Right hindlimb (tissue), 1 donor: ENCODE measurements at places on chromosomes 6 and 20.

- DNase-seq, result peak; percentile 63
Measured at GRCh38 chr20:50572938-50573777, 63.0 kb downstream of the PTPN1 start.

DNA sequence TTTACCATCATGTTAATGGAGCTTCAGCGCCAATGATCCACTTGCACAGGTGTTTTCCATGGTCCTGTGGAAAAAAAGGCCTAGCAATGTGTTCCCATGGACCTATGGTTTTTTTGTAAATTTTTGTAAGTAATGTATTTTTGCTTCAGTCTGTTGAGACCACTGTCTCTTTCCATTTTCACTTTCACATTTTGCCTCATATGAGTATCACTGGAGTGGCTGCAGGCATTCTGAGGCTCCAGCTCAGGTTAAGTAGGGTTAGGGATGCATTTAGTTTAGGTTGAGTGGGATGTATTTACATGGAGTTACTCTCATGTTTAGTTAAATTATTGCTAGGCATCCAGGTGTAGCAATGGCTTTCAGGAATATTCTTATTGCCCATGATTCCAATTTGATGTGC, 19.2 kb upstream of the LMBRD1 start:
- no peak for DNase-seq

DNA sequence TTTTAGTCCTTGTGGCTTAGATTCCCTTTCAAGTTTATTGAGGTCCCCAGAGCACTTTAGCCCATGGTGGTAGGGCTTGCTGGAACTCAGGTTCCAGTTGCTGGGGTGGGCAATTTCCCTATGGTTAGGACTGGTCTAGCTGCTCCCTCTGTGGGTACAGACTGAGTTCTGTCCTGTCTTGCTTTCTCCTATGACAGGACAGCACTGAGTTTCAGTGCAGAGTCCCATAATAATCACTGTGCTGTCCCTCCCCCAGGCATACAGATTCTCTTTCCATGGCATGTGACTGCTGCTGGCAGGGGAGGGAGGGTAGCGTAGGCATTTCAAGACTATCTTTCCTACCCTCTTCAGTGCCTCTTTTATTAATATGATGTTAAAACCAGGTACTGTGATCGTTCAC, 17.1 kb upstream of the ERVFRD-1 start:
- no peak for DNase-seq

DNA sequence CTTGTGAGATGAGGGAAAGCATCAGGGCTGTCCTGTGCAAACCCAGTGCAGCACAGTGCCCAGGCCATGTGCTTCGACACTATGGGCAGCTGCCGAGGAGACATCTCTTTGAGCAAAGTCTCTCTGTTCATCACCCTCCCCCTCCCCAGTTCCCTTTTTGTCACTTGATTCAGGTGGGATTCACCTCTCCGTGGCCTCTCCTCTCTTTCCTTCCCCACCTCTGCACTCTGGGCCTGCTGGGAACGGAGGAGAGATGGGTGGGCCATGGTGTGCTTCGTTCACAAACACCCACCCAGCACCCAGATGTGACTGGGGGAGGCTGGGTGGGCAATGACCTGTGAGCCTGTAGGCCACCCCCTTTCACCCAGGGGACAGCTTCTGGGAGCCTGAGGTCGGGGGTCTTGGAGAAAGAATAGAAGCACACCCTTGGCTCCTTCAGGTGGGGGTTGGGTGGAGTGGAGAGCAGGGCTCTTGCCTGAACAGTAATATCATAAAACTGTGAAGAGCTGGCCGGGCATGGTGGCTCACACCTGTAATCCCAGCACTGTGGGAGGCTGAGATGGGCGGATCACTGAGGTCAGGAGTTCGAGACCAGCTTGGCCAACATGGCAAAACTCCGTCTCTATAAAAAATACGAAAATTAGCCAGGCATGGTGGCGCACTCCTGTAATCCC, 33.5 kb upstream of the DLGAP4 start:
- DNase-seq, result no peak

DNA sequence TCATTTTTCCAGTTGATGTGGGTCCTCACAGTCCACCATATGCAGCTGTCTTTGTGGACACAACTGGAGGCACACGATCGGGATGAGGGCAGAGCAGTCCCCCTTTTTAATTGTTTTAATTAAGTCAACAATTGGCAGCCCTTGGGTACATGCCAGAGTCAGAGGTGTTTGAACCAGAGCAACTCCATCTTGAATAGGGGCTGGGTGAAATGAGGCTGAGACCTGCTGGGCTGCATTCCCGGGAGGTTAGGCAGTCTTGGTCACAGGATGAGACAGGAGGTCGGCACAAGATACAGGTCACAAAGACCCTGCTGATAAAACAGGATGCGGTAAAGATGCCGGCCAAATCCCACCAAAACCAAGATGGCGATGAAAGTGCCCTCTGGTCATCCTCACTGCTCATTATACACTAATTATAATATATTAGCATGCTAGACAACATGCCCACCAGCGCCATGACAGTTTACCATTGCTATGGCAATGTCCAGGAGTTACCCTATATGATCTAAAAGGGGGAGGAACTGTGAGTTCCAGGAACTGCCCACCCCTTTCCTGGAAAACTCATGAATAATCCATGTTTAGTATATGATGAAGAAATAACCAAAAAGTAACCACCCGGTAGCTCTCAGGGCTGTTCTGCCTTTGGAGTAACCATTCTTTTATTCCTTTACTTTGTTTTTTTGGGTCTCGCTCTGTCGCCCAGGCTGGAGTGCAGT, 31.8 kb upstream of the BLCAP start:
- DNase-seq, result no peak

- no peak for DNase-seq
Measured at GRCh38 chr6:4176907-4177306, 41.5 kb upstream of the ECI2 start.

DNA sequence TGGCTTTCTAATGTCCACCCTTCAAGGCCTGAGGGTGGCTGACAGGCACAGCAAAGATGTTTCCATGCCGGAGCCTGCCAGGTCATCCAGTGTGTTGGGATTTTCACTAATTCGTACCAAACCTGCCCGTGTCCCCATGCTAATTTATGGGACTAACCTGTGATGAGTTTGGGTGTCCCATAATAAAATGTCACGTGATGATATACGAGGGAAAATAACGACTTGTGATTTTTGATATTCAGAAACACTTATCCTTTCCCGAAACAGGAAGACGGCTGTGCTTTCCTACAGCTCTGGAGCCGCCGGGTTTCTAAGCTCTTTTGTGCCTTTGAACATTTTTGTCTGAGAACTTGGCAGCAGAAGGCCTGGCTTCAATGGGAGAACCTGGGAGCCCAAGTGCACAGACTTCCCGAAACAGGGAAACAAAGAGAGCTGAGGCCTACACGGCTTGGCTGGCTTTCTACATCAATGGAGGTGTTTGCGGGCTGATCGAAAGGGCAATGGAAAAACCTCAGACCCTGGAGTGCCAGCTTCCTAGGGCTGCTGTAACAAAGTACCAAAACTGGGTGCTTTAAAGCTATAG, 171.9 kb upstream of the JARID2 start:
- no peak for DNase-seq

- no peak for DNase-seq
Measured at GRCh38 chr20:57326667-57327455, 2.7 kb upstream of the SPO11 start.

DNA sequence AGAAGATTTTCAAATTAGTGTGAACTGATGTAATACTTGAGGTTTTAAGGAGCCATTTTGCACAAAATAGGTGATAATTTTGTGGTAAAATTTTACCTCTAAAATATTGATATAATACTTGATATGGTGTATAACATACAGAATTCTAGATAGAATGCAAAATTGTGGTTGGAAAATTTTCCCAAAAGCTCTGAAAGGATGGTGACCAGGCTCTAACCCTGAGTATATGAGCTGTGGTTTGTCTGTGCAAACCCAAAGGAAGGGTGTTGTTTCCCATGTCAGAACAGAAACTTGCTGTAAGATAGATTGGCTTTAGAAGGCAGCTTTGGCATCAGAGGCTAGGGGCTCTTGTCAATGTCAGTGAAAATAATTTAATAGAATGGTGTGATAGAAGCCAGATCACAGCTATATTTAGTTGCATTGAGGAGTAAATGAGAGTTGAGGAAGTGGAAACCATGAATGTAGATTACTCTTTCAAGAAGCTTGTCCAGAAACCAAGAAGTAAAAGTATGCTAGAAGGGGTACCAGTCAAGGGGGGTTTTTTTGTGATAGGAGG, 257.7 kb downstream of the FARS2 start:
- no peak for DNase-seq

DNA sequence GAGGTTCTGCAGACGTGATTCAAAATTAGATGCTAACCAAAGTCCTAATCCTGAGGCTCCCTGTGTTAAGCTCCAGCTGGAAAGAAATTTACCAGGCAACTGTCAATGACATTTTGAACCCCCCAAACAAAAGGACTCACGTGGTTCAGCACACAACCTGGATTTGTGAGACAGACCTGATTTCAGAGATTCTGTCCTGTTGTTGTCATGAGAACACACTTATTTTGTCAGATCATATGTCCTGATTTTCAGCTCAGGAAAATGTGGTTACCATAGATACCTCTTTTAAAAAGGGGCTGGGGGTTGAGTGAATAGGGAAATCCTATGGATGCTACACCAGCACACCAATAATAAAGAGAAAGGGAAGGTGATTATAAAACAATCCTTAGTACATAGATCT, 61.6 kb downstream of the MTFR2 start:
- DNase-seq, result no peak
